Nephron progenitor cell (in vitro differentiated cells): ENCODE measurements at places on chromosomes 1 and 21.

DNA sequence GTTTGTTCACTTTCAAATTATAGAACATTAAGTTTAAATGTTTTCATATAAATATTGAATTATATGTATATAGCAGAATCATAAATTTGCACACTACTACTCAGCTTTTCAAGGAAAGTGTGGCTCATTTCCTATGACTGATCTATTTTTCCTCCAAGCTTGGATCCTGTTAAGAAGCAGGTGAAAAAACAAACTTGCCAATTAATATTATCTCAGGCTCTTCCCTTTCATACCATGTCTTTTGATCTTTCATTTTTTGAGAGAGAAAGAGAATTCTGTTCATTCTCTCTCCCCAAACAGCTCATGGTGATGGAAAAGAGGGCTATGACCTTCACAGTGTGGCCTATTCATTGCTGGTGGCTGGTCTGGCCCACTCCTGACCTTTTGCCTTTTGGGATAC lies 43.7 kb downstream of the SEC16B start:
- DNase-seq, result no peak

GRCh38 chr21:30760776-30761175 lies 5.5 kb upstream of the KRTAP21-1 start:
- no peak for DNase-seq

DNA sequence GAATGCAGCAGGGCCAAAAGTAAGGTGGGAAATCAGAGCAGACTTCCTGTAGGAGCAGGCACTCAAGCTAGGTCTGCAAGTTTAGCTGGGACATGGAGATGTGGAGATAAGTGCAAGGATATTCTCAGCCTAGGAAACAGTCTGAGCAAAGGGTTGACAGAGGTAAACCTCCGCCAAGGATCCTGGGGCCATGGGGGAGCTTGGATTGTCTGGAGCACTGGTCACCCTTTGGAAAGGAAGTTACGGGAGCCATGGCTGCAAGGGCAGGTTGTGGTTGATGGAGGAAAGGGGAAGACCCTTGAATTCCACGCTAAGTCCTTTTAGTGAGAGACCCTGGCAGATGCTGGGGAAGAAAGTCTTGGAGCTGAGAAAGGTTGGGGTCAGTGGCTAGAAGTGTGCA lies 150.9 kb downstream of the PTPRU start:
- no peak for DNase-seq

DNA sequence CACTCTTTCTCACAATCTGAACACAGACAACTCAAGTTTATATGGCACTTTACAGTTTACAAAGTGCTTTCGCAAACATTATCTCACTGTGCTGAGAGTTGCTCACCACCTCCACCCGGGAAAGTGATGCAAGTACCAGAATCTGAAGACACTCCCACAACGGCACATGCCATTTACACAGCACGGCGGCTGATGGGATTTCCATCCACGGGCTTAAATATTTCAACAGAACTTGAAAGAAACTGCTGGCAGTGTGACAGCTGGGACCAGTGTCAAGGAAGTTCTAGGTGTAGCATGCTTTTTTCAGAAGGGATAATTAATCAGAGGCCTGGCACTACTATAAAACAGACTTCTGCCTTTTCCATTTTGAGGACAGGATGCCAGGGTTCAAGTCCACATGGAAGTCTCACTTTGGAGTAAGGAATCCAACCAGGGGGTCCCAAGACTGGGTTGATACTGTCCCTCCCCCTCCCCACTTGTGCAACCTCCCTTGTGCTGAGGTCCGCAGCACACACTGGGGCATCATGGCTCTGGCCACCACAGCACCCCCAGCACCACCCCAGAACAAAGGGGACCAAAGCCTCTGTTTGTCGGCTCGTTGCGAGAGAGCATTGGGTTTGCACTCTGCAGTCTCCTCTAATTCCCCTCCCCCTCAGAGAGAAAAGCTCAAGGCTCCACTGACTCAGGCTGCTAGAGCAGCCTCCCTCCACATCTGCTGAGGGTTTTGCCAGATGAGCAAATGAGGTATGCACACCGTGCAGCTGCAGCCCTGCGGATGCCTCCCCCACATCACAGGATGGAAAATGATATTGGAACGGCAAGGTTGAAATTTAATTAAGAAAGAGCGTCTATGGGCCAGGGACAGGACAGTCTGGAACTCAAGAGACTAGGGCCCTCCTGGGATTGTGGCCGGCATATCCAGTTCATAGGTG lies 154.9 kb downstream of the TGFBR3 start:
- DNase-seq, result no peak

DNA sequence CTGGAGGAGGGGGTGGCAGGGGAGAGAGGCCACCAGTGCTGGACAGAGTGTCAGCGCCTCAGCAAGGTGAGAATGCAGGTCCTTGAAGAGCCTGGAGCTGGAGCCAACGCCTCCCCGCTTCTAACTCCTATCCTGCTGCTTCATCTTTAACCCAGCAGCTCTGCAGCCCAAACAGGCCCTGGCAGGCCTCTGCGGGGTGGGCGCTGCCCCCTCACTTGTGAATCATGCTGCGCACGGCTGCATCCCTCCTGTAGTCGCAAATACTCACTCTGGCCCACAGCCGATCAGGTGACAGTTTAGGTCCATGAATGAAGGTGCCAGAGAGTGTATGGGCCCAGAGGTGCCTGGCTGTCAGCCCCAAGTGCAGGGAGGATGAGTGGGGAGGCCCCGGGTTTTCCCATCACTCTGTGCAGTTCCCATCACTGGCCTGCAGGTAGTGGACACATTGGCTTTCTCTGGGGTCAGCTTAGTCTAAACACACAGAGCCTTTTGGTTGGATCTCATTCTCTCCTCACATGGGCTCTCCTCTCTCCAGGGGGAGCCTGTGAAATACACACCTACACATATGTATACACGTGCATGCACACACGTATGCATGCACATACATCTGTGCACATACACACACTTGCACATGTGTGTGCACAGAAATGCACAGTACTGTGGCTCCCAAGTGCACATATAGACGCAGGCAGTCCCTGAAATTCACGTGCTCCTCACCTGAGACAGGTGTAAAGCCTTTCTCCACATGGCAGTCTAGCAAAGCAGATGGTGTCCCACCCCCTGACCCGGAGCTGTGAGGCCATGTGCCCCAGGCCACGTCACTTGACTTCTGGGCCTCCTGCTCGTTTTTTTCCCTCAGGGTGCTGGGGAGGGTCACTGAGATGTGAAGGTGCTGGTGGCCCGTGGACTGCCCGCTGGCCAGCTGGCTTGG lies 52.0 kb downstream of the TRIM11 start:
- DNase-seq, result no peak

DNA sequence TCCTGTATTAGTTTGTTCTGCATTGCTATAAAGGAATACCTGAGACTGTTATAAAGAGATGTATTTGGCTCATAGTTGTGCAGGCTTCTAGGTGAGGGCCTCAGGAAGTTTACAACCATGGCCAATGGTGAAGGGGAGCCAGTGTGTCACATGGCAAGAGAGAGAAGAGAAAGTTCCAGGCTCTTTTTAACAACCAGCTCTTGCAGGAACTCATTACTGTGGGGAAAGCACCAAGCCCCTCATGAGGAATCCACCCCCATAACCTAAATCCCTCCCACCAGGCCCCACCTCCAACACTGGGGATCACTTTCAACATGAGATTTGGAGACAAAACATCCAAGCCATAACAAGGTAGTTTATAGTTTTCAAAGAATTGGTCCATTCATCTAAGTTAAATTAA lies 5.0 kb upstream of the MEAF6 start:
- DNase-seq, result no peak

DNA sequence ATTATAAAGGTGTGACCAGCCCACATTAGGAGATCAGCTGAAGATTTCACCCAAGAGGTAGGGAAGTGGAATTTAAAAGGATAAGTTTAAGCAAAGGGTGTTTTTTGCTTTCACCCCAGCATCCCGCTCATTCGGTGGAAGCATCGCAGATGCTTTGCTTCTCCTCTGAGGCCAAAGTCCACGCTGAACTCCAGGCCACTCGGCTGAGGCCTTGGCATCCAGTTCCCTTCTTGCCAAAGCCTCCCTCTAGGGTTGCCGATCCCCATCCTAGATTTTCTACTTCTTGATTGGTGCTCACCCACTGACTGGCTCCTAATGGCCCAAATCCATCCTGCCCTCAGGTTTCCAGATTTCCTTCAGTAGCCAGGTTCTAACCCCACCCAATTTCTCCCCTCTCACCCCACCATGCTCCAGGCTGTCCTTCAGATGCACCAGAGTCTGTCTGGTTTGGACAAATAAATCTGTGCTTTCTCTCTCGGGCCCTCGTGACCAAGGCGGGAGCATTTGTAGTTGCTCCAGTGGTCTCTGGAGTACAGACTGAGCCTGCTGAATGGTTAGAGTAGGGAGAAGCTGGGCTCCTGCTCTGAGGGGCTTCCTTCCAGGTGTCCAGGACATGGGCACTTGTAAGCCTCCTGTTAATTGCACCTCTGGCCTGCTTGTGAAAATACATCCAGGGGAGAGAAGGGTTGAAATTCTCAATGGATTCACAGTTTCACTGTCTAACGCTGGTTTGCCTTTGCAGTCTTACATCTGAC lies 193.2 kb downstream of the C1orf94 start:
- no peak for DNase-seq

DNA sequence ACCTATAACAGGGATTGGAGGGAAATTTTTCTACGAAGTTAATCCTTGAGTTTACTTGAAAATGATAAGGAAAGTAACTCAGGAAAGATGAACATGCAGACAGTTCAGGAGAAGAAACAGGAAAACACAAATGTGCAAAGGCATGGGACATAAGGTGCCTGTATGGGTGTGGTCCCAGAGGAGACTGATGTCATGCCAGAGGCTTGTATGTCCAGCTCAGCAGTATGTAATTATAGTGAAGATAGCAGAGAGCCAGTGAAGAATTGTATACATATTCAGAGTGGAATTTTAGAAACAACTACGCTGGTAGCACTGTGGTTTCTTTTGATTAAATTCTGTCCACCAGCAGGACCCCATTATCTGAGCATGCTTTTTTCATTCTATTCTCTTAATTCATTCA lies 179.5 kb downstream of the LRRC7 start:
- DNase-seq, result no peak

DNA sequence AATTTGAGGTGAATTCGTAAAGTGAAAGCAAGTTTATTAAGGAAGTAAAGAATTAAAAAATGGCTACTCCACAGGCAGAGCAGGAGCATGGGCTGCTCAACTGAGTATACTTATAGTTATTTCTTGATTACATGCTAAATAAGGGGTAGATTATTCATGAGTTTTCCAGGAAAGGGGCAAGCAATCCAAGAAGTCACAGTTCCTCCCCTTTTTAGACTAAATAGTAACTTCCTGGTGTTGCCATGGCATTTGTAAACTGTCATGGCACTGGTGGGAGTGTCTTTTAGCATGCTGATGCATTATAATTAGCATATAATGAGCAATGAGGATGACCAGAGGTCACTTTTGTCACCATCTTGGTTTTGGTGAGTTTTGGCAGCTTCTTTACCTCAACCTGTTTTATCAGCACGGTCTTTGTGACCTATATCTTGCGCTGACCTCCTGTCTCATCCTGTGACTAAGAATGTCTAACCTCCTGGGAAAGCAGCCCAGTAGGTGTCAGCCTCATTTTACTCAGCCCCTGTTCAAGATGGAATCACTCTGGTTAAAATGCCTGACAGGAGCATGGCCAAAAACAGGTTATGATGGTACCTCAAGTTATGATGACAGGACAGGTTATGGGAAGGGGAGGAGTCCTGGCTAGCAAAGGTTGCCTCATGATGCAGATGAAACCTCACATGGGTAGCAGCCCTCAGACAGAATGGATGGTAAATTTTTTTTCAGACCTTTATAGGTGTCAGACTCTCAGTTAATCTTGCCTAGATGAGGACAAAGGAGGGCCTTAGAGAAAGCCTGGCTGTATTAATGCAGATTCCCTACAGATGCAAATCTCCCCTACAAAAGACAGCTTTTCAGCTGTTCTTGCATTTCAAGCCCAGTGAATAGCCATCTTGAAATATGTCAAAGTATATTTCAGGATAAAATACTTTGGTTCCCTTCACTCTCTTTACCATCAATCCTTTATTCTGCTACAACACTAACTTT lies 49.7 kb downstream of the SIPA1L2 start:
- no peak for DNase-seq

DNA sequence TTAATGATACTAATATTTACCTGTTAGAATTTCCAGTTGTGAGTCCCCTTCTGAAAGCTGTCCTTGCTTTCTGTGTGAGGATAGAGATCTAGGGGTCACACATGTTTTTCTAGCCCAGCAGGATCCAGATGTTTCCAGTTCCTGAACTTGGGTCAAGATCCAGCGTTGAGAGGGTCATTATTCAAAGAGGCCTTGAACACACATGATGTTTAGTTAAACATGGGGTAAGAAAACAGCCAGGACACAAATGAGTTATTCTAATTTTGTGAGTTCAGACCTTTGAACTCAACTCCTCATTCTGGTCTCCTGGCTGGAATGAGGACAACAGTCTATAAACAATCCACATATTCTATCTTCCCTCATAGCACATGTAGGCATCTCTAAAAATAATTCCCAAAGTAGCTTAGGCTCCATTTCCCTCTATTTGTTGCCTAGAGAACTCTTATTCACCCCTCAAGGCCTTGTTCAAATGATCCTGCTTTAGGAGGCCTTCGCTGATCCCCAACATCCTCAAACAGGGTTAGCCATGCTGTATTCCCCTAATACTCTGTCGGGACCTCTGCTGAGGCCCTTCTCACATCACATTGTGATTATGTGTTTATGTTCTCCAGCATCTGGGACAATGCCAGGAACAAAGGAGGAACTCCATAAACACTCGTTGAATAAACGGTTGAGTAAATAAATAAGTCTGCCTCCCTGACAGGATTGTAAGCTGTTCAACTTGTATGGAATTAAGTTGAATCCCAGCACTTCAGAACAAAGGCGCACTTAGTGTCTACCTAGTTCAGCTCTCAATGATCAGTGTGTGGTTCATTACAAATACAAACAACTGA lies 15.0 kb upstream of the KCNN3 start:
- DNase-seq, result no peak

DNA sequence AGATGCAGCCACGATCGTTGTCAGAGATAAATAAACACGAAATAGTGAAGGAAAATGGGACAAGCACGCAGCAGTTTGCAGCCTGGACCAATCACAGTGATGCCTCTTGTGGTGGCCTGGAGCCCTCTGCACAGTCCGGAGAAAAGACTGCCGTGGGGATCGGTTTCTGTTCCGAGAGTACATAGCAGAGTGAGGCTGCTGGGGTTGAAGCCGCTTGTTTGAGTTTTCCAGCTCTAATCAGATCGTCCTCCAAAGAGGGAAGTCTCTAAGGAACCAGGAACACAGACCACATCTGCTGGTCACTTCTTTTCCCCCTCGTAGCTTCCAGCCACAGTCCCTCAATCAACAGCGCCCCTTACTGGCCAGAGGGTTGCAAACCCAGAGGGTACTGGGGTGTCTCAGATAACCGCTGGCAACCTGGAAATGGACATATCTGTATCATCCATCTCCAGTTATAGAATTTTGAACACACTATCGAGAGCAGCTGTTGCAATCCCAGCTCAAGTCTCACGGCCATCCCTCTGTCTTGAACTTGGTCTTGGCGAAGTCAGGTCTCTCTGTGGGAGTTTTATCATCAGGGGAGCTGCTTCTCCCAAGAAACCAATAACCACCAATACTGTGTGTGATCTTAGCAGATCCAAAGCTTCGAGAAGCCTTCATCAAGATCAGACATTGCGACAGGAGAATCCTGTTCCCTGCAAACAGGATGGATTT lies 57.4 kb downstream of the OLIG1 start:
- DNase-seq, result peak; percentile 83
